Globus pallidus (tissue), 1 donor: ENCODE measurements at places on chromosomes 3 and 15.

GRCh38 chr3:176075491-176075890, 1121.8 kb downstream of the TBL1XR1 start:
- DNase-seq = no peak

DNA sequence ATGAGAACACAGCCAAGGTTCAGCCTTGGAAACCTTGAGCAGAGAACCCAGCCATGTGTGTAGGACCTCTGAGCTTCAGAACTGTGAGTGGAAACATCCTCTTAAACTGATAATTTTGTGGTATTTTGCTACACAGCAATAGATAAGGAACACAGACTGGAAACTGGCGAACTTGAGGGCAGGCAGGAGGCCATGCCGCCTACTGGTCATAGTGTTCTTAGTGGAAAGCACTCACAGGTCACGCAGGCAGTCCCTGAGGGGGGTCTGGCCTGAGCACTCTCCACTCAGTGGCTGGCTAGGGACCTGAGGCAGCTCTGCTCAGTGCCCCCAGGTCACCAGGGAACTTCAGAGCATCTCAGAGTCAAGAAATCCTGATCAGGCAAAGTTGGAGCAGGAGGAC, 9.7 kb upstream of the XIRP1 start:
- DNase-seq = no peak

DNA sequence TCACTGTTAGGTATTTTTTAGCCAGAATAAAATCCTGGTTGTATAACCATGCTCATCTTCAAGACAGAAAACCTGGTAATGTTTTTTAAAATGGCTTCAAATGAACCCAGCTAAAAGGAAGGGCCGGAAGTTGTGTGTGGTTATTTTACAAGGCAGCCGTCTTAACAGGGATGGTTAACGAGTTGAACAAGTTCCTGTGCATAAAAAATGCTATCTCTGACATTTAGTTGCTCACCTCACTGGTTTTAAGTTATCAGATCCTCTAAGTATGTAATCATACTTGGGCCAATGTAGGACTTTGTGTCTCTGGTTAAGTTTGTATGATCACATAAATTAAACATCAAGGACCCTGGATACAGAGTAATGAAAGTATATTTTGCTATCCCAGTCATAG, 2.1 kb downstream of the ATP11B start:
- DNase-seq = no peak

DNA sequence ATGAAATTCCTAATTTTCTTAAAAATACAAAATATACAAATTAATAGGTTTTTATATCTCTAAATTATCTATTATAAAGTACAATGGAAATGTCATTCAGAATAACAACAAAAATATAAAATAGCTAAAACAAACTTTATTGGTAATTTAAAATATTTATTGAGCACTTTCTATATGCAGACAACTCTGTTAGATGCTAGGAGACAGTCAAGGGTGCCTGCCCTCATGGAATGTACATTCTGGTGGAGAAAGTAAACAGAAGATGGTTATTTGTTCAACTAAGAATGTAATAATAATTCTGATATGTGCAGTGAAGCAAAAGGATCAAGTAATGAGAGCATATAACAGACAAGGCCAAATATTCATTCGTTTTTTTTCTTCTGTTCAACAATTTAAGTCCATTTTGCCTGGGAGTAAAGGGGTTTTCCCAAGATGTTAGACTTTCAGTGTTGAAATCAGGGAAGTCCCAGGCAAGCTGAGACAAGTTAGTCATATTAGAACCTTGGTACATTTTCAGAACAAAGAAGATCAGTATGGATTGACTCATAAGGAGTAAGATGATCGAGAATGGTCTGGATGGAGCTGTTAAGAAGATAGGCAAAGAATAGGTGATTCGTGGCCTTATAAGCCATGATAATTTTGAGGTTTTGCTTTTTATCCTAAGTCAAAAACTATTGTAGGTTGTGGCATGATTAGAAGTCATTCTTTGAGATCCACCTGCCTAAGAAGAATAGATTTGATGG, 150.2 kb upstream of the MLF1 start:
- DNase-seq = no peak

DNA sequence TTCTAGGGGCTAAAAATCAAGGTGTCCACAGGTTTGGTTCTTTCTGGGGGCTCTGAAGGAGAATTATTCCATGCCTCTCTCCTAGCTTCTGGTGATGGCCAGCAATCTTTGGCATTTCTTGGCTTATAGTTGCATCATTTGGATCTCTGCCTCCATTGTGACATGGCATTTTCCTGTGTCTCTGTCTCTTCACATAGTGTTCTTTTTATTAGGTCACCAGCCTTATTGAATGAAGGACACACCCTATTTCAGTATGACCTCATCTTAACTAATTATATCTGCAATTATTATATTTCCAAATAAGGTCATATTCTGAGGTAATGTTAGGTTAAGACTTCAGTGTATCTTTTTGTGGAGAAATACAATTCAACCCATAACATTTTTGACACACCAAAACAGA, 3.2 kb upstream of the GBE1 start:
- DNase-seq = no peak

- DNase-seq = no peak
Measured at GRCh38 chr15:98966091-98966787, 41.4 kb downstream of the PGPEP1L start.

DNA sequence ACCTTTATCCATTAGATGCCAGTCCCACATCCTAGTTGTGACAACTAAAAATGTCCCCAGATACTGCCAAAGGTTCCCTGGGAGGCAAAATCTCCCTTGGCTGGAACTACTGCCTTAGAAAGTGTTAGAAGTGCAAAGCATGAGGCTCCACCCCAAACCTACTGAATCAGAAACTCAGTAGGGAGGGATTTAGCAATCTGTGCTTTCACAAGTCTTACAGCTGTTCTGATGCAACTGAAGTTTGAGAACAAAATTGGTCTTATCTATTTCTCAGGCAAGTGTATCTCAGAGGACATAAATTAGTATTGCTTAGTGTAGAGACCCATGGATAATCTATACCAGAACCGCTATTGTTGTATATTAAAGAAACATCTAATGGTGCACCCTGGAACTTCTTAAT, 70.2 kb downstream of the CLDN1 start:
- no peak for DNase-seq

DNA sequence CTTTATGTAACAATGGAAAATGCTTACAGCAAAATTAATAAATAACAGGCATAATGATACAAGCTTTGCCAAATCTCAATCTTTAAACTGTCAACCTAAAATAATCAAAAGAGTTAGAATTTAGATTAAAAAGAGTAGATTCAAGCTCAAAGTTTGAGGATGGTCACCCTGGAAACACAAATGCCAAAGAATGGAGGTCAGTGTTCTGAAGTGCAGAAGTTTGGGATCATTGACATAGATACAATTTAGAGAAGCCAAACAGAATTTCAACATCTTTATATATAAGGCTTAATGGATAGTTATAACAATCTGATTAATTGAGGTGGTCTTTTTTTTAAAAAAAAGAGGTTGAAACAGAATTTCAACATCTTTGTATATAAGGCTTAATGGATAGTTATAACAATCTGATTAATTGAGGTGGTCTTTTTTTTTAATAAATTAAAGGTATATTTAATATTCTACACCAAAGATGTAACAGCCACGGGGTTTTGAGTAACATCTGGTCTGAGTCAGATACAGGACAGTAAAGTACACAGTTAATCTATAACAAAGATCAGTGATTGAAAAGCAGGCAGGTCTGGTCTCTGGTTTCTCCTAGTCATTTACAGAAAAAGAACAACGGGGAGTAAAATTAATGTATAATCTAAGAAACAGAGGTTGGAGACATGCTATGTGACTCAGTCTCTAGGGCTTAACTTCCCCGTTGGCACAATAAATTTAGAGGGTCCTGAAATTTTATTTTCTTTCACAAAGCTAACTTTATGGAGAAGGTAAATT, 490.7 kb downstream of the GBE1 start:
- DNase-seq = no peak

GRCh38 chr3:120286465-120286864, 1.4 kb upstream of the GPR156 start:
- DNase-seq = no peak

DNA sequence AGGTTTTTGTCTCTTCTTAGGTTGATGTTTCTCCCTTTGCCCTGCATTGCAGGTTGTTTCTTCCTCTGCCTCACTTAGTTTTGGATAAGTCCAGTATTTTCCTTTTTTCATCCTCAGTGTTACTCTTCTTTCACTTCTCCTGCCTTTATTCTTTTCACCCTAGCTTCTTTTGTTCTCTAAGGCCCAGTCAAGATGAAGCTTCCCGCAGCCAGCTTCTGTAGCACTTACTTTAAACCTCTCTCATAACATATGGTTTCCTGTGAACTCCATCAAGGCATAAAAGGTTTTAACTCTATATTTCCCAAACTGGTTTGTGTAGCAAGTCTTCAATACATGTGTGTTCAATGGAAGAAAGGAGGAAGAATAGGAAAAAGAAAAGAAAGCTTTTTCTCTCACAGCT, 54.1 kb downstream of the TP63 start:
- DNase-seq = no peak

GRCh38 chr3:103349760-103350159, 914.9 kb downstream of the ZPLD1 start:
- DNase-seq = no peak

DNA sequence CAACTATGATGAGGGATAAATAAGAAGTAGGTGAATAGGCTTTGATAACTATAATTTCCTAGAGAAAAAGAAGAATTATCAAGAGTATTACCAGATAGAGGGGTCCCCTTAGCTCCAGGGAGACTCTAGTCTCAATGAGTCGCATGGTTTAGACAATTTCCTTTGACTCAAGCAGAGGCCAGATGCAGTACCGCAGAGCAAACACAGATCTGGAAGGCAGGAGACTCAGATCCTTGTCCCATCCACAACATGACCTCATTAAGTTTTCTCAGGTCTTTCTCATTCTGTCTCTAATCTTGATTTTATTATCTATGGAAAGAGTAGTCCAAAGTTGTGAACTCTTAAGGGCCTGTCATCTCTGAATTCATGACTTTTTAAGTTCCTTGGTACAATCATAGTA, 987.9 kb downstream of the NTRK3 start:
- no peak for DNase-seq

DNA sequence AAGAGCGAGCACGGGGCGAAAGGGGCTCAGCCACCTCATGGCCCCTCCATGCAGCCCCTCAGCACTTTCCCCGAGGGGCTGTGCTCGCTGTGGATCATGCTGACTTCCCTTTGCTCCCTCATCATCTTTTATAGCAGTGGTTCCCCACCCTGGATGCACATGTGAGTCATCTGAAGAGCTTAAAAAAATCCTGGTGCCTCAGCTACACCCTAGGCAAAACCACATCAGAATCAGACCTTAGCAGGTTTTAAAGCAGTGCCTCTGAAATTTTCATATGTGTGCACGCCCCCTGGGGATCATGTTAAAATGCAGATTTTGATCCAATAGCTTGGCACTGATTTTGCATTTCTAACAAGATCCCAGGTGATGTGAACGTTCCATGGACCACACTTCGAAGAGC, 50.9 kb downstream of the FEM1B start:
- DNase-seq = no peak

DNA sequence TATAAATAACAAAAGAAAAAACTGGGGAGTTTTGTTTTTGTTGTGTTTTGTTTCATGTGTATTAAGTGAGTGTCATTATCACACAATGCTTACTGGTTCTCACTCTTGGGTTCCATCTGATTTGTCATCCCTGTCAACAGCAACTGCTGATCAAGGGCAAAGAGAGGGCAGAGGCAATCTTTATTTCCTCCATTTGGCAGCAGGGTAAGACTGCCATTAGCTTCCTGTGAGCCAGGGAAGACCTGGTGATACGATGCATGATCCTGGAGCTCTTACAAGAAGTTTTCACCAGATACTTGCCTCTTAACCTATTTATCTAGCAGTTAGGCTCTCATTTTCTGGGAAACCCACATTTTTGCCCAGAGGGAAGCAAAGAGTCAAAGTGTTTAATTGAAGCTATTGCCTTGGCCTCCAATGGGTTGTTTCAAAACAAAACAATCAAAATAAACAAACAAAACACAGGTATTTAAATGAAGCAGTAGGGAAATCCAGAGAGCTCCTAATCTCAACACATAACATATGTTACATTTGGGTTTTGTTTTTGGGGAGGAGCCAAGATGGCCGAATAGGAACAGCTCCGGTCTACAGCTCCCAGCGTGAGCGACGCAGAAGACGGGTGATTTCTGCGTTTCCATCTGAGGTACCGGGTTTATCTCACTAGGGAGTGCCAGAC, 529.8 kb downstream of the MAGI1 start:
- no peak for DNase-seq

DNA sequence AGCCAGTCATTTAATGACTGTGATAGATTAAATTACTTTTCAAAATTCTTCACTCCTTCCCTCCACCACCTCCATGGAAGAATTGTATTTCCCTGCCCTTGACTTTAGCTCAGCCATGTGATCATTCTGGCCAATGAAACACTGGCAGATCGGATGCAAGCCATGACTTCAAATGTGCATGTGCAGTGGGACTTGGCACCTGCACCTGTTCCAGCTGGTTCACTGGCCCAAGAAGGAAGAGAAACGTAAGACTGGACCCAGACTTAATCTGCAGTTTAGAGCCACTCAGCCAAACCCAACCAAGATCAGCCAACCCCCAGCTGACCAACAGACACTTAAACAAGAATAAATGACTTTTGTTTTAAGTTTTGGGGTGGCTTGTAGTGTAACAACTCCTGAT, 11.8 kb downstream of the DPH3 start:
- DNase-seq = no peak

DNA sequence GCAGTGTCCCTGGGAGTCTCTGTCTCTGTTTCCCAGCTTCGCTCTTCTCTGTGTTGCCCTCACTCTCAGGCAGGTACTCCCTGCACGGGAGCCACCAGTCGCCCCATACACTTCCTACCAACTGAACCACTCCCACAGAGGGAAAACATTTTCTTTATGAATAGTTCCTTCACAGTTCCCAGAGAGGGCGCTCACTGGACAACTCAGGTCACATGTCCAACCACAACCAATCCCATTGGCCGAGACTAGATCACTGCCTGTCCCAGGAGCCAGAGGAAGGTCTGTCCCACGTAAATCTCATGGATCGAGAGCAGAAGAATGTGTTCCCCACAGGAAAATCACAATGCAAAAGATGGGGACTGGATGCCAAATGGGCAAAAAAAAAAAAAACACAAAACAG, 26.1 kb downstream of the GRK7 start:
- DNase-seq = no peak

DNA sequence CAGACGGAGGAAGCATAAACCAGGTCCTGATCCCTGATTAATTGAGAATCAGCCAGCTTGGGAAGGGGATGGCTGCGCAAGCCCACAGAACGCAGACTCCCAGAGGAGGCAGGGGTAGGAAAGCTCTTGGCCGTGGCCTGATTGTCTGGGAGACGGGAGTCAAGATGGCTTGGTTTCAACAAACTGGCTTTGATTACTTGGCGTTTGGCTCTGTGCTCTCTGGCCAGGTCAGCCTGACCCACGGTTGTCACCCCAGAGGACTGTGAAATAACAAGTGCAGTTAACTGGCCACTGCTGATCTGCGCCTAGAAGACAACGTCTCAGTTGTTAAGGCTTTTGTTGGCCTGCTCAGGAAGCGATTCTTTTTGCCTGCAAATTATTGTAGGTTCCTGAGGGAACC, 387.0 kb upstream of the PROK2 start:
- DNase-seq = peak; percentile 80

GRCh38 chr3:90069748-90070147, 962.3 kb downstream of the EPHA3 start:
- DNase-seq = no peak
